ENCODE measurements at places on chromosomes 5 and 9. TPM values are rescaled to one million over a fixed set of nuclear protein-coding genes. Genes with fewer than 3 reads are reported as not detected.

C5orf63 gene
- 2.7 TPM for total RNA-seq

LCN1 gene
- not detected for total RNA-seq

PHYHD1 gene
- 1.3 TPM for total RNA-seq

IFNA13 gene
- total RNA-seq, result not detected

TAF11L5 gene
- total RNA-seq, result not detected

SLC34A1 gene
- not detected for total RNA-seq

TXNDC8 gene
- not detected for total RNA-seq

ANKRD18B gene
- 4.7 TPM for total RNA-seq

ANKRD55 gene
- 0.57 TPM for total RNA-seq

MYORG gene
- total RNA-seq, result 5.2 TPM

SLC45A2 gene
- total RNA-seq, result not detected

IRX2 gene
- not detected for total RNA-seq

CRB2 gene
- total RNA-seq, result not detected

RHOBTB3 gene
- 213 TPM for total RNA-seq

FOXD4L4 gene
- total RNA-seq, result 0.29 TPM

ZBTB6 gene
- 16.5 TPM for total RNA-seq

LTC4S gene
- 0.43 TPM for total RNA-seq

GRXCR2 gene
- not detected for total RNA-seq

EGFLAM gene
- total RNA-seq, result 1.7 TPM

EFNA5 gene
- 25.8 TPM for total RNA-seq

TLX3 gene
- total RNA-seq, result not detected

SHOC1 gene
- total RNA-seq, result not detected

ADAMTS16 gene
- total RNA-seq, result not detected

PCDHB11 gene
- total RNA-seq, result 0.27 TPM

ADAMTSL2 gene
- total RNA-seq, result not detected

NR2F1-AS1 gene
- total RNA-seq, result 21.5 TPM

HSPA4 gene
- 191 TPM for total RNA-seq

PCDHGA10 gene
- 4.7 TPM for total RNA-seq

C9 gene
- total RNA-seq, result 0.13 TPM

MEGF10 gene
- total RNA-seq, result 0.14 TPM

KCNIP1 gene
- not detected for total RNA-seq

UBTD2 gene
- total RNA-seq, result 30.2 TPM

IL3 gene
- total RNA-seq, result not detected

DMRT3 gene
- not detected for total RNA-seq

HOMER1 gene
- total RNA-seq, result 2.7 TPM

SHISAL2B gene
- total RNA-seq, result not detected

GKAP1 gene
- 5.4 TPM for total RNA-seq

TRMT10B gene
- 3.1 TPM for total RNA-seq

All from thoracic aorta endothelial cell (primary cell).